Effector memory CD8-positive, alpha-beta T cell (primary cell): ENCODE measurements at places on chromosomes 1 and 21.

DNA sequence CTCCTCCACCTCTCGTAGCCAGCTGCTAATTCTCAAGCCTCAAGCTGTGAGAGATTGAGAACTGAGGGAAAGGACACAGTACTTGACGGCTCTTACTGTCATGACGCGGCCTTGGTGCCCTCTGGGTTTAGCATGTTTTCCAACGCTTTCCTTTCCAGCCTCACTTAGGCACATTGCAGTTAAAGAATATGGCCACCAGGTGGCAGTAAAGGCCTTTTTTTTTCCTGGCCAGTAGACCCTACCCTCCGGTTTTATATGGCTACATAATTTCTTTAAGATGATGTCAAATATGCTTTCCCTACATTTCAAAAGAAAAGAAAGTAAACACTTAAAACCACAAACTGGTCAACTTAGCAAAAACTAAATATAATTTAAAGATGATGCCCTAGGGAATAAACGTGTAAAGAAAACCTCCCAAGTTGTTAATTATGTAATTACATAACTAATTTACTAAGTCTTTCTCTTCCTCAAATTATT is 56.8 kb upstream of the PRDX6 start:
- peak overlapping the region; percentile 64 for H3K27ac ChIP-seq
- H3K36me3 ChIP-seq = peaks cover 23% of the 10 kb centered on the region
- no peaks in the 10 kb centered on the region for H3K27me3 ChIP-seq
- peaks cover 6% of the 10 kb centered on the region for H3K4me1 ChIP-seq
- peak; percentile 62 for DNase-seq
- H3K4me3 ChIP-seq = no peak overlapping the region

GRCh38 chr1:91727763-91728162 is 158.2 kb downstream of the TGFBR3 start:
- H3K36me3 ChIP-seq = peaks cover 44% of the 10 kb centered on the region
- H3K27ac ChIP-seq = no peak overlapping the region
- H3K4me1 ChIP-seq = peaks cover 35% of the 10 kb centered on the region
- no peaks in the 10 kb centered on the region for H3K27me3 ChIP-seq
- no peak overlapping the region for H3K4me3 ChIP-seq

DNA sequence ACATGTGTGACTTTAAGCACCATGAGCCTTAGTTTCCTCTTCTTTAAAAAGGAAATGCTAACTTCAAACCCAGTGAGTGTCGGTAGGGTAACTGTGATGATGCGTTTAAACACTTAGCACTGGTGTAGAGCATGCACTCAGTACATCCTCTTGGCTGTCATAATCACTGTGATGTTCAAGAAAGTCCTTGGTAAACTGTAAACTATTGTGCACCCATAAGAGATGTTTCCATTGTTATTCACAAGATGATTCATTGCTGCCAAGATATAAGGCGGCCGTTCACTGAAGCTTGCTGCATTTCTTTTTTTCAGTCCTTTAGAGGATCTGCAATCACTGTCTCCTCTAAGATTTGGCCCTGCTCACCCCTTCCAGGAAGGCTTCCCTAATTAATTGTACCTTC is 61.8 kb upstream of the DAB1 start:
- H3K4me1 ChIP-seq = no peaks in the 10 kb centered on the region
- DNase-seq = no peak
- no peak overlapping the region for H3K4me3 ChIP-seq
- H3K36me3 ChIP-seq = no peaks in the 10 kb centered on the region

- H3K36me3 ChIP-seq = peaks cover 3% of the 10 kb centered on the region
- DNase-seq = no peak
- H3K4me1 ChIP-seq = peaks cover 16% of the 10 kb centered on the region
- H3K27me3 ChIP-seq = peaks cover 96% of the 10 kb centered on the region
- no peak overlapping the region for H3K27ac ChIP-seq
- no peak overlapping the region for H3K4me3 ChIP-seq
Observed at GRCh38 chr1:154871374-154871773, 1.3 kb upstream of the KCNN3 start.

GRCh38 chr21:26043891-26044290 is 126.7 kb downstream of the APP start:
- no peaks in the 10 kb centered on the region for H3K4me1 ChIP-seq
- no peaks in the 10 kb centered on the region for H3K27me3 ChIP-seq
- DNase-seq = no peak
- no peak overlapping the region for H3K4me3 ChIP-seq
- no peaks in the 10 kb centered on the region for H3K36me3 ChIP-seq
- H3K27ac ChIP-seq = no peak overlapping the region
